ENCODE measurements at places on chromosomes 13 and 19. TPM values are rescaled to one million over a fixed set of nuclear protein-coding genes. Genes with fewer than 3 reads are reported as not detected.

DNA sequence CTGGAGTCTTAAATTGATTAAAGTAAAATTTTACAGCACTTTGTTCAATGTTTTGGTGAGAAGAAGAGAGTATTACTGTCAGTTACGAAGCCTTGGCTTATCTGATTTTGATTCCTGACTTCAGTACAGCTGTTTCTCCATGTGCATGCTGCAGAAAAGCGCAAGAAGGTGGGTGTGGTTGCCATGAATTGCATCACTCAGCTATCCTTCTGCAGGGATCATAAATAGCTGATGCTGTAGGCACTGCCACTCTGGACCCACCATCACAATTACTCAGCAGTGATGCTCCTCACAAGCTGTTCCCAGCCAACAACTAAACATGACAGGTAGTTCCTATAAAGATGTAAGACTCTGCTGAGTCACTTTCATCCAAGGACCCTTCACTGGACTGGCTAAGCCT is 321.2 kb downstream of the IRS2 start:
- H3K27ac ChIP-seq: no peak overlapping the region
- H3K36me3 ChIP-seq: no peaks in the 10 kb centered on the region
- no peaks in the 10 kb centered on the region for H3K27me3 ChIP-seq
- no peaks in the 10 kb centered on the region for H3K4me1 ChIP-seq
- no peak for DNase-seq

DNA sequence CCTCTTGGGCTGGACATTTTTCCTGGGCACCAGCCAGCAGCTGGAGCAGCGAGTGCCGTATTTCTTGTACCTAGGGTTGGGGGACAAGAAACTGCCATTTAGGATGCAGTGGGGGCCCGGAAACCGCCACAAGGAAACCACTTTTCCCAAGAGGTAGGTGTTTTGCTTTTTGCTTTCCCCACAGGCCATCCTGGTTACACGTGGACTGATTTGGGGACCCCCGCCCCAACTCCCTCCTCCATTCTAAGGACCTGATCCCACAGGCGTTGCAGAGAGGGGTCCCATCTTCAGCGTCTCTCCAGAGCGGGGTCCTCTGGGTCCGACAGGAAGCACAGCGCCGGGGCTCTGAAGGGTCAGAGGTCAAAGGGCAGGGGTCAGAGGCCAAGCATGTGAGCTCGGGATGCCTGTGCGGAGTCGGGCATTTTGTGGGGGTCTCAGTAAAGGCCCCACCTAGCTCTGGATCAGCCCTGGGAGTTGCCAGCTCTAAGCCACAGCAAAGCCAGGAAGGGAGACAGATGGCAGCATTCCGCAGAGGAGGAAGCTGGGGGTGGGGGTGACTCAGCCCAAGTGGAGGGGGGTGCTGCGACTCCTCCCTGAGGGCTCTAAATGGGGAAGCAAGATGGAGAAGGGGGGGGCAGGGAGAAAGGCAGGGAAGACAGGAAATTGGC is 4.3 kb downstream of the ZGLP1 start:
- H3K4me3 ChIP-seq: no peak overlapping the region
- peaks cover 2% of the 10 kb centered on the region for H3K27me3 ChIP-seq
- DNase-seq: no peak
- H3K27ac ChIP-seq: no peak overlapping the region
- H3K4me1 ChIP-seq: peaks cover 2% of the 10 kb centered on the region

GRCh38 chr13:81664872-81665271 is 1323.9 kb upstream of the SPRY2 start:
- H3K4me1 ChIP-seq: peaks cover 3% of the 10 kb centered on the region
- DNase-seq: no peak
- no peak overlapping the region for H3K27ac ChIP-seq
- H3K4me3 ChIP-seq: no peak overlapping the region

DNA sequence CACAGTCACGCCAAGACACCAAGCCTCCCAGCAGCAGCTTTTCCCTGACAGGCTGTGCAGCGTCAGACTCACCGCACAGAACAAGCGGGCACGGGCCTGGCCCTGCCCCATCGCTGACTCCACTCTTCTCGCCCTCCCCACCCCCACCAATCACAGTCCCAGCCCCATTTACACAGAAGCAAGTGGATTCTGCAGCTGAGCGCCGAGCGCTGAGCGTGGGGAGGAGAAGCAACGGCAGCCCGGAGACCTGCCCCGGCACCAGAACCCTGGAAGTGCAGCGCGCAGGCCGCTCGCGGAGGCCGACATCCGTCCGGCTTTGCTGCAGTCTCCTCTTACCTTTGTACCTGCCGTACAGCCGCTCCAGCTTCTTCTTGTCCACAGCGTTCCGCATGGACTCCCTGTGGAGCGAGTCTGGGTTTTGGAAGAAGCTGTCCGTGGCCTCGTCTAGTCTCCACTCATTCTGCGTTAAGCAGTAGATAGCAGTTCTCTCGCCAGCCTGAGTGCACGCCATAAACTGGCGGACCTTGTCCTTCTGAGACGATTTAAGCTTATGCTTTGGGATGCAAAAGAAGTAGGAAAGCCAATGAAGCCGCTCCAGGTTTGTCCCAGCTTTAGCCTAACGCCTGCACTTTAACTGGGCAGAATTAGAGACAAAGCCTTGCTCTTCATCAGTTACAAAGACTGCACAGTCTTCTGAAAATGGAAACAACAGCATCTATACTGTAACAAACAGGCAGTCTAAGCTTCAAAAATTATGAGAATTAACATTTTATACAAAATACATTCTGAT is 6.8 kb downstream of the DCUN1D2 start:
- H3K36me3 ChIP-seq: peaks cover 21% of the 10 kb centered on the region
- no peaks in the 10 kb centered on the region for H3K27me3 ChIP-seq
- no peak overlapping the region for H3K27ac ChIP-seq
- no peak for DNase-seq
- peaks cover 13% of the 10 kb centered on the region for H3K4me1 ChIP-seq

DNA sequence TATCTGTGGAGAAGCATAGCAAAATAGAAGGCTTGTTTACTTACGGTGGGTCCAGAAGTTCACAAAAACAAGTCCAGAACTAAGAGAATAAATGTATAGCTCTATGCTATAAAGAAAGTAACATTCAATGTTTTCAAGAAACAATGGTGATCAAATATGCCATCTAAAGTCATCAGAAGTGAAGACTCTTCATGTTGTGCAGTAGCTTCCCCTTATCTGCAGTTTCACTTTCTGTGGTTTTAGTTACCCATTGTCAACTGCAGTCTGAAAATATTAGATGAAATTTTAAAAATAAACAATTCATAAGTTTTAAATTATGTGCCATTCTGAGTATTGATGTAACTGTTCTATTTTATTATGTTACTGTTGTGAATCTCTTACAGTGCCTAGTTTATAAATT is 72.5 kb downstream of the EDNRB start:
- H3K4me1 ChIP-seq: no peaks in the 10 kb centered on the region
- no peaks in the 10 kb centered on the region for H3K27me3 ChIP-seq
- H3K4me3 ChIP-seq: no peak overlapping the region
- H3K36me3 ChIP-seq: no peaks in the 10 kb centered on the region
- DNase-seq: no peak
- no peak overlapping the region for H3K27ac ChIP-seq

- no peak overlapping the region for H3K27ac ChIP-seq
- H3K27me3 ChIP-seq: peaks cover 46% of the 10 kb centered on the region
- H3K36me3 ChIP-seq: no peaks in the 10 kb centered on the region
- no peak overlapping the region for H3K4me3 ChIP-seq
- no peak for DNase-seq
Measured at GRCh38 chr19:55146705-55147273, 2.2 kb downstream of the TNNT1 start.

- no peaks in the 10 kb centered on the region for H3K36me3 ChIP-seq
- H3K4me1 ChIP-seq: no peaks in the 10 kb centered on the region
- no peak overlapping the region for H3K27ac ChIP-seq
- H3K4me3 ChIP-seq: no peak overlapping the region
- H3K27me3 ChIP-seq: peaks cover 8% of the 10 kb centered on the region
Measured at GRCh38 chr13:95541308-95541707, 11.2 kb upstream of the CLDN10 start.

GRCh38 chr13:91133941-91134802 is 213.3 kb upstream of the MIR17HG start:
- H3K27ac ChIP-seq: no peak overlapping the region
- H3K4me1 ChIP-seq: no peaks in the 10 kb centered on the region
- no peaks in the 10 kb centered on the region for H3K27me3 ChIP-seq
- H3K36me3 ChIP-seq: no peaks in the 10 kb centered on the region
- DNase-seq: no peak
- H3K4me3 ChIP-seq: no peak overlapping the region

DNA sequence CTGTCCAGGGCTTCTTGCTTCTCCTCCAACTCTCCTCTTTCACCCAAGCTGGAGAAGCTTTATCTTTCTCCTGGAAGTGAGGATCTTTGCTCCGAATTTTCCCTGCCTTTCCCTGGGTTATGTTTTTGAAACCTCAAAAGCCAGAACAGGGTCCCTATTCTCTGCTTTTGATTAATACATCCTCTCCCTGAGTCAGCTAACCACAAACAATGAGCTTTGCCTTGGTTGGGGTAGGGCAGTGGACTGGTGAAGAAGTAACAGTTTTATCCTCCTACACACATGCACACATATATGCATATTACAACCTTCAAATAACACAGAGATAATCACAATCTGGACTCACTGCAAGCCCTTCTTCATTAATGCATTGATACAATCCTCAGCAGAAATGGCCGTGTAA is 44.6 kb downstream of the DLEU7 start:
- no peaks in the 10 kb centered on the region for H3K36me3 ChIP-seq
- peaks cover 47% of the 10 kb centered on the region for H3K4me1 ChIP-seq
- H3K27ac ChIP-seq: peak overlapping the region; percentile 95
- peak overlapping the region; percentile 29 for H3K4me3 ChIP-seq

DNA sequence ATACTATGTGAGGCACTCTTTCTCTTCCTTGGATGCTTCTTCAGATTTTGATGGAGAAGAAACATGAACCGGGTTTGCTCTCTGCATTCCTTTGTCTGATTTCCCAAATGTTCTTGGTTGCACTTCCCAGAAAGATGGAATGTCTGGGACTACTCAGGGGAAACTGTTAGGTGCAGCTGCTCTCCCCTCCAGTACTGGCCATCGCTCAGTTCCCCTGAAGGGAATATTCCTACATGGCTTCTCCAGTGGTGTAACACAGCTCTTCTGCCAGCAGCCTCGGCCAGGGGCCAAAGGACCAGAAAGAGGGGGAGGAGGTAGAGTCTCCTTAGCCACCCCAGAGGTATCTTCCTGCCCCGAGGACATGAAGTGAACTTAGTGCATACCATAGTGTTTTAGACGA is 33.5 kb upstream of the SPRY2 start:
- H3K4me1 ChIP-seq: no peaks in the 10 kb centered on the region
- no peaks in the 10 kb centered on the region for H3K36me3 ChIP-seq
- no peak for DNase-seq
- no peak overlapping the region for H3K4me3 ChIP-seq

GRCh38 chr13:48488995-48489394 is 43.9 kb downstream of the RCBTB2 start:
- peaks cover 9% of the 10 kb centered on the region for H3K36me3 ChIP-seq
- H3K27me3 ChIP-seq: no peaks in the 10 kb centered on the region
- H3K27ac ChIP-seq: no peak overlapping the region

- peak; percentile 57 for DNase-seq
- peak overlapping the region; percentile 57 for H3K27ac ChIP-seq
- H3K36me3 ChIP-seq: peaks cover 2% of the 10 kb centered on the region
- peaks cover 24% of the 10 kb centered on the region for H3K4me1 ChIP-seq
Measured at GRCh38 chr13:76885203-76886004, 801 bp downstream of the KCTD12 start.

GRCh38 chr19:39052243-39052746 is 19.9 kb upstream of the FBXO27 start:
- no peak overlapping the region for H3K4me3 ChIP-seq
- peaks cover 3% of the 10 kb centered on the region for H3K27me3 ChIP-seq
- DNase-seq: peak; percentile 56
- no peak overlapping the region for H3K27ac ChIP-seq
- H3K4me1 ChIP-seq: no peaks in the 10 kb centered on the region
- no peaks in the 10 kb centered on the region for H3K36me3 ChIP-seq

Gene ANGPTL4
- total RNA-seq: not detected

Gene ZNF536
- total RNA-seq: not detected

Gene SBK2
- not detected for total RNA-seq

Gene LRRC8E
- total RNA-seq: not detected

Gene KIRREL2
- not detected for total RNA-seq

Gene ZNF607
- total RNA-seq: 10.3 TPM

All from activated B cell treated with CpG ODN at 0.5 μM for 24 hours (primary cell).